Thoracic aorta (tissue), 2 donors: ENCODE measurements at places on chromosomes 4 and X. TPM values are rescaled to one million over a fixed set of nuclear protein-coding genes. Genes with fewer than 3 reads are reported as not detected.

LINC00632 gene
- total RNA-seq = 200 TPM

RTL5 gene
- total RNA-seq = 7.6 TPM

NKX3-2 gene
- total RNA-seq = 0.28 TPM

TIGD4 gene
- not detected for total RNA-seq

GRCh38 chr4:38223306-38223705 lies 263.1 kb downstream of the PTTG2 start:
- DNase-seq = no peak
- H3K4me1 ChIP-seq = peaks cover 16% of the 10 kb centered on the region
- no peaks in the 10 kb centered on the region for H3K36me3 ChIP-seq
- H3K27me3 ChIP-seq = no peaks in the 10 kb centered on the region

DNA sequence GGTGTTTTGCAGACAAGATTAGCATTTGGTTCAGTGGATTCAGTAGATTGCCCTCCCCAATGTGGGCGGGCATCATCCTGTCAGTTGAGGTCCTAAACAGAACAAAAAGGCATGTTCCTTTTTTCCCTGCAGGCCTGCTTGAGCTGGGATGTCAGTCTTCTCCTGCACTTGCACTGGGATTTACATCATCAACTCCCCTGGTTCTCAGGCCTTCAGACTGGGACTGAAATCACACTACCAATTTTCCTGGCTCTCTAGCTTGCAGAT lies 278.9 kb upstream of the FTHL17 start:
- no peak for DNase-seq
- H3K27ac ChIP-seq = no peak overlapping the region
- H3K4me3 ChIP-seq = no peak overlapping the region
- H3K4me1 ChIP-seq = peaks cover under 1% of the 10 kb centered on the region
- H3K36me3 ChIP-seq = no peaks in the 10 kb centered on the region
- H3K27me3 ChIP-seq = no peaks in the 10 kb centered on the region
